AG08396 (cell line): ENCODE measurements at places on chromosomes 5 and 9.

- DNase-seq, result no peak
Measured at GRCh38 chr5:111548992-111549649, 36.8 kb upstream of the STARD4 start.

- DNase-seq, result no peak
Measured at GRCh38 chr9:21989440-21990189, 4.6 kb downstream of the CDKN2A start.

DNA sequence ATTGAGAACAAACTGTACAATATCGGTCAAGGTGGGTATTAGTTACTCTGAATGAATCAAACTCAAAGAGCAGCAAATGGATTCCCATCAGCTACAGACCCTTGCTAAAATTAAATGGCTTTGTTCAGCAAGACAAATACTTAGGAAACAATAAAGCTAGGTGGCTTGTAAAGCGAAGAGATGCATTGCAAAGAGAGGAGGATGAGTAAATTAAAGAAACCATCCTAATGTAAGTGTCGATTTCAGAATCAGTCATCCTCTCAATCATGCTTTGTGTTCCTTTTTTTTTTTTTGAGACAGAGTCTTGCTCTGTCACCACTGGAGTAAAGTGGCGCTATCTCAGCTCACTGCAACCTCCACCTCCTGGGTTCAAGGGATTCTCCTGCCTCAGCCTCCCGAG lies 359.2 kb upstream of the ZNF462 start:
- no peak for DNase-seq

DNA sequence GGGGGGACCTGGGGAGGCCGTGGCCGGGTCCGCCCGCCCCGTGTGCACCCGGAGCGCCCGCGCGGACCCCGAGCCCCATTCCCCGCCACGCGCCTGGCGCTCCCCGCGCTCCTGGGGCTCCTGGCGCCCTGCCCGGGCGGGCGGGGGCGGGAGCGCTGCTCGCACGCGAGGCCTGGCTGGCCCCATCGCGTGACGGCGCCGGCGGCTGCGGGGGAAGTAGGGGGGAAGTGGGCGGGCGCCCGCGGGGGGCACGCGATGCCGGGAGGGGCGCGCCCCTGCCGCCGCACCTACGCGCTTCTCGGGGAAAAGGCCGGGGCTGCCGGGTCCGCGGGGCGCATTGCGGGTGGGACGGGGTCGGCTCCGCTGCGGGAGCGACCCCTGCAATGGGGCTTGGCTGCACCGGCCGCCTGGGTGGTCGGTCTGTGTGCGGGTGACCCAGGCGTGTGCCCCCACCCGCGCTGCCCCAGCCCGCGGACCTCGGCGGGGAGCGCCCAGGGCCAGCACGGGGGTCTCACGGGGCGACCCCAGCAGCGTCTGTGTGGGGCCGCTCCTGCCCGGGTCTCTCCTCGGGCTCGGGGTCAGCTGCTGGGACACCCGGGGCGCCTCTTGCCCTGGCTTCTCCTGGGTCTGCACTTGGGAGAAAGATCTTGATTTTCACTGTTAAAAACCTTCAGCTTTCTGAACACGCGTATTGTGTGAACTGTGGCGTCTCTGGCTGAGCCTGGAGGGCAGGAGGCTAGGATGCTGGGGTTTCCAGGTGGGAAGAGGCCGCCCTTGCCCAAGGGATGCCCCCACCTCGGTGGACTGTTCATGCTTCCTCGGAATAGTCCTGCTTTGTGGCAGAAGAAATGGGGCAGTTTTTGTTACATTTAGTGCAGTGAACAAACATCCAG lies 52.4 kb downstream of the AHRR start:
- peak; percentile 94 for DNase-seq

- DNase-seq, result no peak
Measured at GRCh38 chr5:92206681-92207080, 823.6 kb upstream of the ARRDC3 start.

DNA sequence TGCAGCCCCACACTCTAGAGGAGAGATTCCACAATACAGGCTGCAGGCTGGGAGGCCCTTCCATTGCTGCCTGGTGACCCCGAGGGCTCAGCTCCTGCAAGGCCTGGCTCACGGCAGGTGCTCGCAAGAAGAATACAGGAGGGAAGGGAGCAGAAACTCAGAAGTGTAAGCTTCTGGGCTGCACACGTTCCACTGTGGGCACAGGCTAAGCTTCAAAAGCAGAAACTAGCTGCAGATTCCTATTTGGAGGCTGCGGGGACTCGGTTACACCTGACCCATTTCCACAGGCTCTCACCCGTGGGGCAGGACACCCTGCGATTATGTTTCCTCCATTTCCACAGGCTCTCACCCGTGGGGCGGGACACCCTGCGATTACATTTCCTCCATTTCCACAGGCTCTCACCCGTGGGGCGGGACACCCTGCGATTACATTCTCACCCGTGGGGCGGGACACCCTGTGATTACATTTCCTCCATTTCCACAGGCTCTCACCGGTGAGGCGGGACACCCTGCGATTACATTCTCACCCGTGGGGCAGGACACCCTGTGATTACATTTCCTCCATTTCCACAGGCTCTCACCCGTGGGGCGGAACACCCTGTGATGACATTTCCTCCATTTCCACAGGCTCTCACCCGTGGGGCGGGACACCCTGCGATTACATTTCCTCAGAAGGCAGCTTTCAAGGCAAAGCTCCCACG lies 10.3 kb downstream of the LPCAT1 start:
- no peak for DNase-seq

DNA sequence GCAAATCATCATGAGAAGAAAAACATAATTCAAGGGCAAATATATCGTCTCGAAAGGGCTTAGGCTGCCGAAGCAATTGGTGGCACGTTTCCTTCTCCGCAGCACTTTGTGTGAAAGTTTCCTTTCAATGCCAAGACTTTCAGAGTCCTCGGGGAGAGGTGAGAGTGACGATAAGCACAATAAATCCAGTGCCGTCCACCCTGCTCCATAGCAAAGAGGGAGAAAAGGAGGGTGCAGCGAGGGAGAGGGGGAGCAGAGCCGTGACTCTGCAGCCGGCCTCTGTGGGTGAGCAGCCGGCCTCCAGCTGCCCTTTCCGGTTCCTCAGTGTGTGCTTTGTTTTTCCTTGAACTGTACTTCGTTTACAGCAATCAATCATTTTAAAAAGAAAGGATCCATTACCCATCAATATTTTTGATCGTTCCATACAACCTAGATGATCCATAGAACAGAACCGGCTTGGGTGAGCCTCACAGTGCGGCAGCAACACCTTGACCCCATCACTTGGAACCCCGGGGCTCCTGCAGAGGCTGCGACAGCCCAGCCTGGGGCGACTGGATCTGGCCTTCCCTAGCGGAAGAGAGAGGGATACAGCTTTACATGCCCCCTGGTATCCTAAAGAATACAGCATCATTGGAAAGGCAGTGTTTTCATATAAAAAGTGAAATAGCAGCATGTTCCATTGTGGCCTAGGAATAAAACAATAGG lies 247.0 kb upstream of the IRX4 start:
- DNase-seq, result no peak

DNA sequence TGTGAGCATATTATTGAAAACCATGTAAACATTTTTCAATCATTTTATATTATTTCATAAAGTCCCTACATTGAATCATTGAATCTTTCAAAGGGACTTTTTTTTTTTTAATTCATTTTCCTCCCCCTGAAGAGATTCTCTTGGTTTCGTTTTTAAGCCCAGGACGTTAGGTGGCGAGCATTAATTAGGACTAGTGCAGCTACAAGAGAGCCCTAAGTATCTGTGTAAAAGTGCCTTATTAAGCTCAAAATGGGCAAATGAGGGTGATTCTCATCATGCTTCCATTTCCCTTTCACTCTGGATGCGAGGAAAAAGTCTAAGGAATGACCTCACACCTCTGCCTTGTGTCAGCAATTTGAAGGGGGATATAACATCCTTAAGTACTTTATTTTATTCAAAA lies 517.9 kb upstream of the ITGA1 start:
- no peak for DNase-seq

- no peak for DNase-seq
Measured at GRCh38 chr9:124254261-124254682, 3.5 kb upstream of the NEK6 start.

GRCh38 chr5:143313298-143313852 lies 90.1 kb downstream of the NR3C1 start:
- DNase-seq, result no peak

DNA sequence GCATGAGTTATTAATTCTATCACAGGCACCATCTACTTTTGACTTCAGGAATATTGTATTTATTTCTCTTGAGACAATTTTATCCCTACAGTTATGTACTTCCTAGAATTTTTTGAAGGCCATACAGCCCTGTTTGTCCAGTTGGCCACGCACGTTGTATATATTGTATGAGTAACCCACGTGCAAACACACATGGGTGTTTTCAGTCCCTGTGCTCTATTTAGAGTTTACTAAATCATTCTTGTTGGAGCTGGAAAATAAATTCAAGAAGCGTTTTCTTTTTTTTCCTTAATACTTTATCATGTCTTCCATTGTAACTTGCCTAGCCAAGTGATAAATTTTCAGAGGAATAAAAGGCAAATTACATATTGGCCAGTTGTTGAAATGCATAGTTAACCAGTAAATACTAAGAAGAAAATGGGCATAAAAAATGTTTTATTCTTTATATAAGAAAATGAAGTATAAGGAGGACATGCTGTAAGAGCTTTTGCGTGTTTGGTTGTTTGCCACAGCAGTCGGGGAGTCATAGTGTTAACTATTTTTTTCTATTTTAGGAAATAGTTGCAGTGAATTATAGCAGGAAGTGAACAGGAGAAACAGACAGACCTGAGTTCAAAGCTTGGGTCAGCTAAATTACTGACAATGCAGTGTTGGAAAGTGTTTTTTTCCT lies 86.4 kb upstream of the MINAR2 start:
- DNase-seq, result no peak
